RPMI7951 (cell line): ENCODE measurements at places on chromosomes 7 and 10. TPM values are rescaled to one million over a fixed set of nuclear protein-coding genes. Genes with fewer than 3 reads are reported as not detected.

The UCN3 gene
- total RNA-seq = not detected in 2 replicates

The KLF14 gene
- total RNA-seq = under 0.01 and 0.12 TPM in 2 replicates

The PNLIPRP1 gene
- total RNA-seq = not detected in 2 replicates

The PON3 gene
- not detected in 2 replicates for total RNA-seq

The BAG3 gene
- 13.9 and 15.2 TPM in 2 replicates for total RNA-seq

The HNRNPH3 gene
- total RNA-seq = 17.8 and 20.2 TPM in 2 replicates

The EXOC4 gene
- total RNA-seq = 70.8 and 85.2 TPM in 2 replicates

The PDLIM1 gene
- 38.4 and 38.8 TPM in 2 replicates for total RNA-seq

The EPDR1 gene
- 31.6 and 35.1 TPM in 2 replicates for total RNA-seq

The SLC26A4 gene
- total RNA-seq = 1.4 and 1.5 TPM in 2 replicates

The HTR7 gene
- total RNA-seq = 6.8 and 7.3 TPM in 2 replicates

The ELMO1 gene
- 0.29 and 0.36 TPM in 2 replicates for total RNA-seq

The CCDC6 gene
- 11.4 and 13.2 TPM in 2 replicates for total RNA-seq

The GHRHR gene
- not detected in 2 replicates for total RNA-seq

The EBF3 gene
- 2.5 and 3.0 TPM in 2 replicates for total RNA-seq

The PRPS1L1 gene
- not detected in 2 replicates for total RNA-seq

The CC2D2B gene
- total RNA-seq = not detected in 2 replicates

The ATP6V0A4 gene
- not detected in 2 replicates for total RNA-seq

The CALML3 gene
- not detected in 2 replicates for total RNA-seq

The AKR1C8 gene
- total RNA-seq = not detected in 2 replicates

The RTKN2 gene
- 9.9 and 11.4 TPM in 2 replicates for total RNA-seq

The CNPY4 gene
- 32.6 and 34.7 TPM in 2 replicates for total RNA-seq

The FXYD4 gene
- total RNA-seq = not detected in 2 replicates

The RNF32 gene
- 1.3 and 1.7 TPM in 2 replicates for total RNA-seq
